ENCODE measurements at places on chromosomes 6 and 20.

GRCh38 chr6:113276601-113277000 lies 580.5 kb upstream of the MARCKS start:
- no peak for DNase-seq

- peak; percentile 29 for DNase-seq
Measured at GRCh38 chr20:19885939-19886660, 128.0 kb downstream of the RIN2 start.

DNA sequence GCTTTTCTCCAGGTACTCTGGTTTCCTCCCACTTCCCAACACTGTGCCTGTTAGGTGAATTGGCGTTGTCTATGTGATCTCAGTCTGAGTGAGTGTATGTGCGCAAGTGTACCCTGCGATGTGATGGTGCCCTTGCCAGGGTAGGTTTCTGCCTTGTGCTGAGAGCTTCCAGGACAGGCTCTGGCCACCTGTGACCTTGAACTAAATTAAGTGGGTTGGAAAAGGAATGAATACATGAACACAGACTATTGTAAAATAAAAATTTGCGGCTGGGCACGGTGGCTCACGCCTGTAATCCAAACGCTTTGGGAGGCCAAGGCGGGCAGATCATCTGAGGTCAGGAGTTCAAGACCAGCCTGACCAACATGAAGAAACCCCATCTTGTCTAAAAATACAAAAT lies 678.0 kb downstream of the DHX35 start:
- DNase-seq, result no peak

GRCh38 chr6:83226517-83226916 lies 33.4 kb downstream of the RWDD2A start:
- DNase-seq, result no peak

- DNase-seq, result no peak
Measured at GRCh38 chr6:30759575-30760239, 15.4 kb upstream of the IER3 start.

GRCh38 chr6:143261899-143262436 lies 188.5 kb downstream of the ADAT2 start:
- DNase-seq, result no peak

- DNase-seq, result no peak
Measured at GRCh38 chr6:11431455-11431937, 106.1 kb upstream of the TMEM170B start.

DNA sequence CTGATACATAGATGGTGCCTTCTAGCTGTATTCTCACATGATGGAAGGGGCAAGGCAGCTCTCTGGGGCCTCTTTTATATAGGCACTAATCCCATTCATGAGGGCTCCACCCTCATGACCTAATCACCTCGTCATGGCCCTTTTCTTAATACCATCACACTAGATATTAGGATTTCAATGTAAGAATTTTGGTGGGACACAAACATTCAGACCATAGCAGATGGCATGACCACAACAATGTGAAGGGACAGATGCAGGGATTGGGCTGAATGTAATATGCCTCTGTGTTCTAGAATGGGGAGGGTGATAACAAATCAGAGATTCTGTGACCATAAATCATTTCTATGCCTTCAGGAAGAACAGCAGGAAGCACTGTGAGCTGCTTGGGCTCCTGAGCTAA lies 145.8 kb downstream of the LCA5 start:
- DNase-seq, result no peak

GRCh38 chr20:53534037-53534436 lies 59.6 kb downstream of the ZNF217 start:
- no peak for DNase-seq
